Urinary bladder (tissue), 4 donors: ENCODE measurements at places on chromosomes 12 and 14. TPM values are rescaled to one million over a fixed set of nuclear protein-coding genes. Genes with fewer than 3 reads are reported as not detected.

DNA sequence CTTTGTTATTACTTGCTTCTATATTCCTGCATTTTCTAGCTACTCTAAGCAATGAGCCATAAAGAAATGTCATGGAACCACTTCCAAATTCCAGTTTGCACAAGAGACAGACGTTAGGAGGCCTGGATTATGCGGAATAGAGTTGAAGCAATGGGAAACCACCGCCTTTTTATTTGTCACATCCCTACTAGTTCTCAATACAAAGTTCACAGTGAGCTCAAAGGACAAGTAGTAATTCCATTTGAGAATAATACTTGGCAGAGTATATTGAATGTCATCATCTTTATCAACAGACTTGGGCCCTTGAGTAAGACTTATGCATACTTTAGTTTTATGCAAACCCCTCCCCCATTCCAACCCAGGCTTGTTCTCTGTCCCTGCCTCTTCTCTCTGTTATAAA lies 3.7 kb upstream of the SLC15A5 start:
- DNase-seq = no peak

- no peak for DNase-seq
Observed at GRCh38 chr14:23339506-23340268, 13.0 kb downstream of the SLC22A17 start.

DNA sequence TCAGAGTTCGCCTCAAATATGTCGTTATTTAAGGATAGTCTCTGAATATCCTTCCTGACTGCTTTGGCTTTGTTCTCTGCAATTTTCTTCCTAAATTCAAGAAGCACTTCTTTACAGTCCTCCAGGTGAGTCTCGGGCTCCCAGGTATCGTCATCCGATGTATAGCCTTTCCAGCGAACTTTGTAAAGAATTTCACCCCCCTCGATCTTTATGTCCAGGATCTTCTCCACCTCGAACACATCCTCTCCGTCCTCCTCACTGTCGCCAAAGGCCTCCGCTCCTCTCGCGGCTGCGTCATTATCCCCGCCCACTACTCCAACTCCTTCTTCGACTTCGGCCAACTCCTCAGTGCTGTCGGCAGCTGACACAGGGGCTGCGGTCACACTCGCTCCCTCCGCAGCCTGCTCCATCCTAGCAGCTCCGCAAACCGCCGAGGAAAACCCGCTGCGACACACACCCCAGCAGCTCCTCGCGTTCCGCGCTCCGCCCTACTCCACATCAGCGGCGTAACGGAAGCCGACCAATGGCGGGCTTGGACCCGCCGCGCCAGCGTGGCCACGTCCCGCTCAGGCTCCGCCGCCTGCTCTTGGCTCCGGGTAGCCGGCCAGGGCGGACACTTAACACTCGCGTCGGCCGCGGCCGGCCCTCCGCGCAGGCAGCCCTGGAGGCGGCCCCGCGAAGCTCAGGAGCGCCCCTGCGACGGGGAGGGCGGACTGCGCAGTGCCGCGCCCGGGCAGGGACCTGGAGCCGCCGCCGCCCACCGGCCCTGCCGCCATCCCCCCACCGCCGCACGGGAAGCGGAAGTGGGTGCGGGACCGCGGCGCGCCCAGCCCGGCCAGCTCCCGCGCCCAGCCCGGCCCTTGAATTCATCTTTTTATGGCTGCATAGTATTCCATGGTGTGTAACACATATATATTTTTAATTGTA lies 4.1 kb downstream of the CD163L1 start:
- DNase-seq = no peak

DNA sequence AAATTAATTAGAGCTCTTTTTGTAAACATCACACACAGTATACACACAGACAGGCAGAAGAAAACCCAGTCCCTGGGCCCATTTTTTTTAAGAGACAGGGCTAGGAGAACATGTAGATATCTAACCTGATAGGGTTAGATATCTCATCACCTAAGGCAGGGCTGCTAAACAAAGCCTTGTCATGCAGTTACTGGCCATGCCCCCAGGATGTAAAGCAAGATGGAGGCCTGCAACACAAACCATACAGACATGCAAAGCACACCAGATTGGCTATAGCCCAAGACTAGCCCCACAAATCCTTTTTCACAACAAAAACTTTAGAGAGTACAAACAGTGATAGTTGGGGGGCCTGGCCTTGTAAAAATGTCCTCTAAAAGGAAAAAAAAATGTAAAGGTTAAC lies 20.5 kb downstream of the CLEC2A start:
- no peak for DNase-seq

DNA sequence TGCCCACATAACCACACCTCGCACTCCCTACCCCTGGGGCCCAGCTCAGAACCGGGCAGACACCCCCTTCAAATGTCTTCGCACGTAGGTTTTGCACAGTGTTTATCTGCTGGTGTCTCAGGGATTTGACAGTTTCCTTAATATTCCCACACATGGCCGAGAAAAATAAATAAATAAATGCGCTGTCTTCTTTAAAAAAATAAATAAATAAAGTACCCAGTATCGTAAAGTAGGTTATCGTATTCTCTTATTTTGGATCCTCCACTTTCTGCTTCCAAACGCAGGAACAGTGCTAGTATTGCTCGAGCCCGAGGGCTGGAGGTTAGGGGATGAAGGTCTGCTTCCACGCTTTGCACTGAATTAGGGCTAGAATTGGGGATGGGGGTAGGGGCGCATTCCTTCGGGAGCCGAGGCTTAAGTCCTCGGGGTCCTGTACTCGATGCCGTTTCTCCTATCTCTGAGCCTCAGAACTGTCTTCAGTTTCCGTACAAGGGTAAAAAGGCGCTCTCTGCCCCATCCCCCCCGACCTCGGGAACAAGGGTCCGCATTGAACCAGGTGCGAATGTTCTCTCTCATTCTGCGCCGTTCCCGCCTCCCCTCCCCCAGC lies 710 bp upstream of the FOS start:
- DNase-seq = peak; percentile 45

DNA sequence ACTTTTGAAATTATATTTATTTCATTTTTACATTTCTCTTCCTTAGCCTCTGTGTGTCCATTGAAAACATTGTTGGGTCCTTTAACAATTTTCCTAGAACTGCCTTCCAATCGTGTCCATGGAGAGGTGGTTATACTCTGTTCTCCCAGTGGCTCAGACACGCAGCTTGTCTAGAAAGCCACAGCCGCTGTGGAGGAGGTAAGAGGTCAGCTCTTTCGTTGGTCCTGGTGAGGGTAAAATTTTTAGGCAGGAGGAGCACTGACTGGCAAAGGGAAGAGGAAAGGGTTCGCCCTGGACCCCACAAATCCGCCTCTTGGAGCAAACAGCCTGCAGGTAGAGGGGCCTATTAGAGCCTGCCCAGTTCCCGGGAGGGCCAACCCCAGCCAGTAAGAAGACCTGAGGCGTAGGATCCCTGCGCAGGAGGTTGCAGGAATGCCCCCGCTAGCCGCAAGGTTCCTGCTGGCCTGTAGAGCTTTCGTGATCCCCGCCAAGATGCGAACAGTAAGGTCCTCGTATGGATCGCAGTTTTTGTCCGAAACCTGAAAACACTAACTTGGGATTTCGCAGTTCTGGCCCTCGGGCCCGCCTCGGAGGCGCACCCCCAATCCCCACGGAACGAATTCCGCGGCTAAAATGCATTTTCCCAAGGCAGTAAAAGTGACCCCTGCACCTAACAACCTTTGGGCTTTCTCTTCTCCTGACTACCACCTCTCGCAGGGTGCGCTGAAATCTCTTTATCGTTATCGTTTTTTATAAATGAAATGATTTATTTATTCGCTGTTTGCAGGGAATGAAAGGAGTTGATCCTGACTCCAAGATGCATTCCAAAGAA lies 7.5 kb upstream of the PAX9 start:
- DNase-seq = no peak

GRCh38 chr14:104211215-104211614 lies 72.8 kb downstream of the KIF26A start:
- no peak for DNase-seq

- DNase-seq = no peak
Observed at GRCh38 chr12:46523863-46524770, 151.5 kb upstream of the SLC38A2 start.

DNA sequence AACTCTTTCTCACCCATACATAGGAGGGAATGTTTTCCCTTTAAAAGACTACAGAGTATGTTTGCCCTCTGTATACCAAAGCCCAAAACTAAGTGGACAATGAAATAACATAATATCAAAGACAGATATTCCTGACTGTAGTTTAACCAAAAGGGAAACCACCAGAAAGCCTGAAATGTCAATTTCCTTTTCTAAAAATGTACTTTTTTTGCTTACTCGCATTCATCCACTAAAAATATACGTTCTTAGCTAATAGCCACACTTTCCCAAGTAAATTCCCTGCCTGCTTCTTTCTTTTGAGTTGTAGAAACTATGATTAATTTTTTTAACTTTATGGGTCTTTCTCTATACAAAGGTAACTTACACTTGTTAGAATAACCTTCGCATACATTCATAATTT lies 280.2 kb downstream of the PDZRN4 start:
- no peak for DNase-seq

GRCh38 chr14:100652744-100653143 lies 65.5 kb upstream of the BEGAIN start:
- no peak for DNase-seq

DNA sequence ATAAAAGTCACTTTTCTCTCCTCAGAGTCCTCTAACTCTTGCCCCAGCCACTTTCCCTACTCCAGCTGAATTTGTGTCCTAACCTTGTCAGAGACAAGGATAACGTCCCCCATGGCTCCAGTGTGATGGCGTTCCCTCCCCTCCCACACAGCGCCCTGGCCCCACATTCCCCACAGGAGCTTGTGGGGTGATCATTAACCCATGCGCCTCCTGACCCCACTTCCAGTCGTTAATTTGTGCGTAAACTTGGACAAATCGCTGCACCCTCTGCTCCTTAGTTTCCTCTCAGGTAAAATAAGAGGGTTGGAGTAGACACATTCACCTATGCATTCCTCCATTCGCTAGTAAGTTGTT lies 22.9 kb upstream of the BCDIN3D start:
- DNase-seq = no peak

GRCh38 chr14:94145902-94146527 lies 16.6 kb upstream of the IFI27L2 start:
- DNase-seq = no peak

- DNase-seq = peak; percentile 31
Observed at GRCh38 chr12:117968826-117969659, at the start of gene KSR2. Gene KSR2 (minus strand): TSS chr12:117968990. CDS start chr12:117968255, 735 bp downstream.

DNA sequence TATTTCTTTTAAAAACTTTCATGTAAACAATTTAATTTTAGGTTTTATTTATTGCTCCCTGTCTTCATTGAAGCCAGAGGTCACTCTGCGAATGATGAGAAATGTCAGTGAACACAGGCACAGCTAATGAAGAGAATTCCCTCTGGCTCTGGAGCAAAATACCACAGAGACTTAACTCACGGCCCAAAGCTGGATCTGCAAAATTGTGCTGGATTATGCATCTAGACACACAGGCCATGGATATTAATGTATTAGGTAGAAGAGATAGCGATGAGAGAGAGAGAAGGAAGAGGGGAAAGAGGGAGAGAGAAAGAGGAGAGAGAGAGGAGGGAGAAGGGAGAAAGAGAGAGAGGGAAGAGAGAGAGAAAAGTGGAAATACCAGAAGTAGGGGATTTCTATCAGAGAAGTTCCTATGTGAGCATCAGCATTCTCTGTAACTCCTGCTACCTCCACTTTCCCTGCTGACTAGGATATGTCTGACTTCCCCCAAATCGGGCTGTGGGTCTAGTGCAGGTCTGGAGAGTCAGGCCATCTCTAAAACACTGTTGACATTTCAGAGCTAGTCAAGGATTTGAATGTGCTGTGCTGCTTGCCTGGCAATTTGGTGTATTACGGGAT lies 3.7 kb downstream of the ARHGDIB start:
- no peak for DNase-seq

The MYH6 gene
- total RNA-seq = 0.26 TPM

The GALNT6 gene
- total RNA-seq = 1.1 TPM

The ZC2HC1C gene
- 1.5 TPM for total RNA-seq

The AMHR2 gene
- total RNA-seq = not detected

The NGB gene
- not detected for total RNA-seq

The SCFD1 gene
- total RNA-seq = 337 TPM

The REP15 gene
- 0.95 TPM for total RNA-seq
